Stimulated activated CD4-positive, alpha-beta T cell treated with anti-CD3 and anti-CD28 coated beads, Interleukin-4, amount 100 ng/mL, for 24 hours (primary cell): ENCODE measurements at places on chromosomes 16 and 17.

GRCh38 chr16:72226136-72226535, 54.2 kb upstream of the PMFBP1 start:
- no peak for DNase-seq

GRCh38 chr17:72942579-72942978, 149.9 kb downstream of the SLC39A11 start:
- DNase-seq = no peak

DNA sequence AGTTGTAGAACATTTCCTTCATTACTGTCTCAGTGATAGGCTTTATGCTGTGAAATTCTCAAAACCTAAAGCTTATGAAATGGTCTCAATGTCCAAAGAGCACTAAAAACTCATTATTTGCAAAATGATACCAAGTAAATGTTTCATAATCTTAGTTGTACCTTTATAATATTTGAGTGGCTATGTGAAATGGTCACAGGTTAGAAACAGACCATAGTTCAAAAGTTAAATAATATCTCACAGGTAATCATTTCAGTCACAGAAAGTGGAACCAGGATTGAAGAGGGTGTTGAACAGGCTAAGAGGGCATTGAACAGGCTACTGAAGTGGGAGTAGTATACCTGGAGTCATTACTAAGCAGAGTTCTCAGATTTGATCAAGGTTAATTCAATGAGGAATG, 2.9 kb downstream of the RDM1 start:
- no peak for DNase-seq

DNA sequence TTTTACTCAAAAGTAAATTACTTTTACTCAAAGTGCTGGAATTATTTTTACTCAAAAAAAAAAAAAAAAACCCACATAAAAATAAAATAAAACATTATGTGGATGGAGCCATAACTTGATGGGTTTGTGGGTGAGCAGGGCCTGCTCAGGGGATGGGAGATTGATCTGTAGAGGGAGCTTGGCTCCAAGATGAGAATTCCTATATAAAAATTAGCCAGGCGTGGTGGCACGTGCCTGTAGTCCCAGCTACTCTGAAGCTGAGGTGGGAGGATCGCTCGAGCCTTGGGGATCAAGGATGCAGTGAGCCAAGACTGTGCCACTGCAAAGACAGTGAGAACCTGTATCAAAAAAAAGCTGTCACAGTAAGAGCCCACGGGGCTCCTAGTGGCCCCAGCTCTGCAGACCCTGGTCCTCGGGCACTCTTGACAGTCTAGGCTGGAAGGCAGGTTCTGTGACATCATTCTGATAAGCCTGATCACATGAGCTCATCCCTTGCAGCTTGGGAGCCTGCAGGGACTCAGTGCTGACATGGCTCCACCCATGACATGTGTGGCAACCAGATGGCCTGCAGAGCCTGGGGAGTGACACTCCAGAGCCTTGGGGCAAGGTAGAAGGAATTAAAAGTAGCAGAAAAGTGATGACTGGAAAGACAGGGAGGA, 42.5 kb downstream of the ST3GAL2 start:
- DNase-seq = no peak

DNA sequence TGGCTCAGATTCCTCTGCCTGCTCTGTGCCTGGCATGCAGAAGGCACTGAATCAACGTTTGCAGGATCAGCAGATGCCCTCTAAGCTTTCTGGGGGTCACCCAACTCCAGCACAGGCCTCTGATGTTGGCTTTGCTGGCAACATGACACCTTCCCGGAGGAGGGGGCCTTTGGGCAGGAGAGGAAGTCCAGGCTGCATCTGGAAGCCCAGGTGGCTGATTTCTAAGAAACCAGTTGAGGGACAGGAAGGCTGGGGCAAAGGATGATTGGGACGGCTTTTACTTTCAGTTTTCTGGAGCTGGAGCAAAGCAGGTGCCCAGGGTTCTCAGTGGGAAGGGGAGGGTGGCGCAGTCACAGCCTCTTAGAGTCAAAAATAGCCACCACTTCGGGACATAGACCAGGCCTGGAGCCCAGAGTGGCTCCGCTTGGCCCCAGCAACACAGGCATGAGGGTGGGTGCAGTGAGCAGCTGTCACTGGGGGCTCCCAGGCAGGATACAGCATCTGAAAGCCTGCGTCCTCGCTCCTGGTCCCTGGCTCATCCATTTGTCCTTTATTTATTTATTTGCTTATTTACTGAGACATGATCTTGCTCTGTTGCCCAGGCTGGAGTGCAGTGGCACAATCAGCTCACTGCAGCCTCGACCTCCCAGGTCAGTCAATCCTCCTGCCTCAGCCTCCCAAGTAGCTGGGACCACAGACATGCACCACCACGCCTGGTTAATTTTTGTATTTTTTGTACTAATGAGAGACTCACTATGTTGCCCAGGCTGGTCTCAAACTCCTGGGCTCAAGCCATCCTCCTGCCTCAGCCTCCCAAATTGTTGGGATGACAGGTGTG, 15.1 kb downstream of the SOCS1 start:
- DNase-seq = no peak

DNA sequence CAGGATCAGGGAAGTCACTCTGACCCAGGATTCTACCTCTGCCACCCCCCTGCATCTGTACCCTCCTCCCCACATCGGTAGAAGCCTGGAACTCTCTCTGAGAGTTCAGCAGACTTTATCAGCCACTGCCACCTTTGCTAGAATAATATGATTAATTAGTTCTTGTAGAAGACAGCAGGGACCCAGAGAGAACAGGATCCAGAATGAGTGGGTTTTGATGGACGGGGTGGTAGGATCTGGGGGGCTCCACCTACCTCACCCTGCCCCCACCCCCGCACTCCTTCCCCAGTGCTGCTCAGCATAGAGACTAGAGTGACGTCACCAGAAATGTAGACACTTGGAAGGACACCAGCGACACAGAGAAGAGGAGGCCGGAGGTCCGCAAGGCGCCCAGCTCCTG, 33.5 kb downstream of the ABCC6 start:
- no peak for DNase-seq

DNA sequence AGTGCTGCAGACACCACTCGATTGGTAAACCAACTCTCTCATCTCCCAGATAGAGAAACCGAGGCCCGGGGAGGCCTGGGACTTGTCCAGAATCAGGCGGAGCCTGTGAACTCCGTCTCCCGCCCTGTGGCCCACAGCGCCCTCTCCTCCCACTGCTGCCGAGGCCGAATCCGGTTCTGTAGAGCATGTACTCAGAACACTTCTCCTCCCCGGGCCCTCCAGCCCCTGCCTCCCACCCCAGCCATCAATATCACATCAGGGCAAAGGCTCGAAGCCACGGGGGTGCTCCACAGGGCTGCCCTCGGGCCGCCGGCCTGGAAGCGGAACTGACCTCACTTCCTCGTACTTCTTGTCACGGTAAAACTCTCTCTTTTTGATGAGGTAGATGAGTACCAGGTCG, 13.0 kb downstream of the EMC6 start:
- DNase-seq = no peak

DNA sequence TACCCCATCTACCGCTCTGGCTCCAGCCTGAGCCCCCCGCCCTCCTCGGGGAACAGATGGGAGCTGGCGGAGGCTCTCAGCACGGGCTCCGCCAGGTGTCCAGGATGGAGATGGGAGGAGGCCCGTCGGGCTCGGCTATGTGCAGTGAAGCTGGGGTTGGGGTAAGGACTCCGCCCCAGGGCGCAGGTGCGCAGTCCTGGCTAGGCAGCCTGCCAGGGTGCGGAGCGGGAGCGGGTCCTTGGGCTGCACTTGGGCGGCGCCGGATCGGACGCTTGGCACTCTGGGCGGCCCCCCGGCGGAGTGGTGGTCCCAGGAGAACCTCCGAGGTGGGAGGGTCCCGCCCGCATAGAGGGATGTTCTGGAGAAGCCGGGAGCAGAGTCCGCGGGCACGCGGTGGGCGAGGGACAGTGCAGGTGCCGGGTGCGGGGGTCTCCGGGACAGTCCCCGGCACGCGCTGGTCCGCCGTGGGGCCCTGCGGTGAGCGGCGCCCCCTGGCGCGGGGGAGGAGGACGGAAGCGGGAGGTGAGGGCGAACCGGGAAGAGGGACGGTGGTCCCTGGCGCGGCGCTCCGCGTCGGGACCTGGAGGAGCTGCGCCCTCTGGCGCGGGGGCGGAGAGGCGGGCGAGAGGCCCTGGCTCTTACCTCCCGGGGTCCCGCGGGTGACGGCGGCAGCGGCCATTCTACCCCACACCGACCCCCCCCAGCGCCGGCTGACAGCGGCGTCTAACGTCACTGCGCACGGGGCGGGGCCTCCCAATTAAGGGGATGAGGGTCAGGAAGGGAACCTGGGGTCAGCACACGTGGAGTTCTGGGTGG, at the start of gene CAMTA2:
CAMTA2 (minus strand) TSS at position 725 of the 816 bp plus-strand sequence. CDS start 1,453 bp downstream, outside the sequence.
- DNase-seq = peak; percentile 88

GRCh38 chr17:33492731-33493265, 199.7 kb upstream of the ASIC2 start:
- DNase-seq = no peak

DNA sequence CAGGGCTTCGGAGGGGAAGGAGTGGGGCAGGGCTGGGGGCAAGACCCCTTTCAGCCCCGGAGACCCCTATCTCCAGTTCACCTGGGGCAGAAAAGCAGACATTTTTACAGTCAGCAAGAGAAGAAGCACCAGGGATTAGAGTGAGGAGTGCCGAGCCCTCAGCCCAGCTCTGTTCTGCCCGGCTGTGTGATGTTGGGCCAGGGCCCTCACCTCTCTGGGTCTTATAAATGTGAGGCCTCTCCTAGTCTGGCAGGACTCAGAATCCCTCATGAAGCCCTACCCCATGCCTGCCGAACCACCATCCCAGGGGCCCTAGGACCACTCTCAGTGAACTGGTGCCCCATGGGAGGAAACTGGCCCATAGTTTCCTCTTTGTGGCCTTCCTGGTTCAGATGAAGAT, 12.8 kb downstream of the CX3CL1 start:
- no peak for DNase-seq

DNA sequence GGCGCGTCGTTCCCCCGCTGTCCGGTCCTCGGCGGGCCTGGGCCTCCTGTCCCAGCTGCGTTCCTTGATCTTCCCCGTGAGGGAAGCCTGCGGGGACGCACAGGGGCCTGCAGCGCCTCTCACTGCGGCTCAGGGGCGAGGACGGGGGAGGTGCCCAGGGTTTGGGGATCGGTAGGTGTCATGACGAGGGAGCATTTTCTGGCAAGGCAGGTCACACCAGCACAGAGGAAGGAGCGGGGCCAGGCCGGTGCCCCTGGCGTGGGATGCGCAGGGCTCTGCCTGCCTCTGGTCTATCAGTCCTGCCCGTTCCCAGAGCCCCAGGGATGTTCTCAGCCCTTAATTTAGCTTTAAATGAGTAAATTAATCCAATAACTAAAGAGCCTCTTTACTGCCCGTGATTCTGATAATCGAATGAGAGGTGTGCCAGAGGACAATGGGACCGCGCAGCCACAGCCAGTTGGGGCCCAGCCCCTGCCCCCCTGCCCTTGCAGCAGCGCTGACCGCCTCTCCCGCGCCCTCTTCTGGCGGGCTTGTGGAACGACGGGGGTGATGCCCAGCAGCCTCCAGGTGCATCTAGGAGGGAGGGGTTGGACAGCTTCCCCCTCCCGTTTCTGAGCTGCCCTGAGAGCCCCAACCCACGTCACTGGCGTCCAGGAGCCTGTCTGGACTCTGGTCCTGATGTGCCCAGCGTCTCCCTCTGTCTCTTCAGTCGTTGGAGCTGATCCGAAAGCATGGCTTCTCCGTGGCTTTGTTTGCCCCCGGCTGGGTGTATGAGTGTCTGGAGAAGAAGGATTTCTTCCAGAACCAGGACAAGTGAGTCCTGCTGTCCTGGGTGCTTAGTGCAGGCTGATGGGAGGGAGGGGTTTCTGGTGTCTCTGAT, 7.9 kb downstream of the ENGASE start:
- peak; percentile 55 for DNase-seq

- DNase-seq = no peak
These were observed 49.3 kb downstream of the NSRP1 start for GRCh38 chr17:30165960-30166359.

- no peak for DNase-seq
These were observed 1.4 kb downstream of the SARM1 start for GRCh38 chr17:28372945-28373274.

DNA sequence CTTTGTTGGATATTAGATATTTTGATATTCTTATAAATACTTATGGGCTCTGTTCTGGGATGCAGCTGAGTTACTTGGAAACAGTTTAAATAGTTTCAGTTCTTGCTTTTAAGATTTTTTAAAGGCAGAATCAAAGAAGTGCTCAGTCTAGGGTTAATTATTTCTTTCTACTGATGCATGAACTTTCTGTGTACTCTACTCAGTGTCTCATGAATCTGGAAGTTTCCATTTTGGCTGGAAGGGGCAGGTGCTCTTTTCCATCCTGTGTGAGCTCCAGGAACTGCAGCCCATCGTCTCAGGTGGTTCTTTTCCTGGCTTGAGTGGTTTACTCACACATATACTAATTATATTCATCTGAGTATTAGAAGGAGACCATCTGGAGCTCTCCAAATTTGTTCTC, 61.1 kb upstream of the CPHXL start:
- no peak for DNase-seq

DNA sequence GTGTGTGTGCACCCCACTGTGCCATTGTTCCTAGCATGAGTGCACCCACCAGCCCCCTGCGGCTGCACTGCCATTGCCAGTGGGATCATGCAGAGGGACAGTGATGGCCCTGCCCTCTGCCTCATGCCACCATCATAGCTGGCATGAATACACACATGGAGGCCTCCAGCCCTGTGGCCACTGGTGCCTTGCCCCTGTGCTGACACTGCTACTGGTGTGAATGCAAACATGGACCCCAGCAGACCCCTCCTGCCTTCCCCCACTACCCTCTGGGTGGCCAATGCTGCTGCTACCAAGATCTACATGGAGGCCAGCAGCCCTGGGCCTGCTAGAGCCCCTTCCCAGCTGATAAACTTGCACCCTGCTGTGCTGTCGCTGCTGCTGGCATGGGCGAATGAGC, 995.5 kb upstream of the GOT2 start:
- DNase-seq = no peak

DNA sequence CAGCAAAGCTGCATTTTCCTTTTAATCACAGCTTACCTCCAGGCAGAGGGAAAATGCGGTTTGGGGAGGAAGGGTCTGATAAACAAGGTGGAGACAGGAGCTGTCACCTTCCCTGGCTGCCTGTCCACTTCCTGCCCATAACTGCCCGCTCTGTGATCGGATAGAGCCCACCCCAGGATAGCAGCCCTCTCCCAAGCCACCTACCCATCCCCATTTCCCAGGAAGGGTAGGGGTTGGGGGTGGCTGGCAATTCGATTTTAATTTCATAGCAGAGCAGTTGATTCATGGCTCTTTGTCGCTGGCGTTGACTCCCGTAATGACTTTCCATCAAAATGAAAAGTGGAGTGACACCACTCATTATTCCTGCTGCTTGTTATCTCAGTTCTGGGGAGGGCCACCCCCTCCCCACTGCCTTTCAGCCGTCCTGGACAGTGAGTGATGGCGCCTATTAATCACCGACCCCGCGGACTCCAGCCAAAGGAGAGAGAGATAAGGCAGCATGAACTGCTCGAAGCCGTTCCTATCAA, 11.2 kb downstream of the CDK5RAP3 start:
- DNase-seq = no peak

- no peak for DNase-seq
These were observed 71.1 kb downstream of the CYLD start for GRCh38 chr16:50812876-50813466.
